T1000 (cell line): ENCODE measurements at places on chromosomes 11 and 22.

- DNase-seq, result no peak
Observed at GRCh38 chr11:8293171-8293570, 29.5 kb upstream of the LMO1 start.

- DNase-seq, result no peak
Observed at GRCh38 chr11:11740073-11740702, 101.6 kb upstream of the USP47 start.

- no peak for DNase-seq
Observed at GRCh38 chr11:87942786-87943185, 232.5 kb downstream of the RAB38 start.

- no peak for DNase-seq
Observed at GRCh38 chr11:130467116-130467900, 18.9 kb downstream of the ADAMTS15 start.

DNA sequence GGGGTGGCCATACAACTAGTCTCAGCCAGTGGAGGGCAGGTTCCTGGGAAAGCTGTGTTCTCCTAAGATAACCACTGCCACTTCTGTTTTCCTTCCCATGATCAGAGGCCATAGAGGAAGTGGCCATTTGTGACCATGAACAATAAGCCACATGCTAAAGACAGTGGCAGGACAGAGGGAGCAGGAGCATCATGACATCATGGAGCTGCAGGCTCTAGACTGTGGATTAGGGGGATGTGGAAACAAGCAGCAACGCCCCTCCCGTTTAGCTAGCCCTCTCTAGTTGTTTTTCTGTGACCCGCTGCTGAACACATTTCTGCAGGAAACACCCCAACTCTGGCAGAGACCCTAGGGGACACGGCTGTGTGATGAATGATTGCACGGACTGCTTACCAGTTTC is 195.0 kb upstream of the NECTIN1 start:
- DNase-seq, result no peak

DNA sequence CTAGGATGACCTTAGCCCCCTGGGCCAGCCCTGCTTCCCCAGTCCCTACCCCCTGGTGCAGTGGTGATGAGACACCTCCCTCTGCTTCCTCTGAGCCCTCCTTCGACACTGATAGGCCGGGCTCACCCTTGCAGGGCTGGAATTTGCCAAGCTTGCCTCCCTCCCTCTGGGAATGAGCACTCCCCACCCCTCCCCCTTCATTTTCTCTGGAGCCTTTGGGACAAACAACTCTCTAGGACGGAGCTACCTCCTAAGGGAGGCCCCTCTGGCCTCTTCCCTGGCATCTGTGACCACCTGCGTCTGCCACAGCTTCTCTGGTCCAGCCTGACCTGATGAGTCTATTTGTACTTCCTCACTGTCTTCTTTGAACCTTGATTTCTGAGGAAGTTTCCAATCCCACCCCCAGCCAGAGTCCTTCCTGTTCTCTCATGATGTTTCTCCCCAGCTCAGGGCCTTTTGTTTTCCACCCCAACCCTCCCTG is 53.3 kb upstream of the ADA2 start:
- DNase-seq, result no peak

GRCh38 chr11:959608-960007 is 33.9 kb downstream of the AP2A2 start:
- no peak for DNase-seq

DNA sequence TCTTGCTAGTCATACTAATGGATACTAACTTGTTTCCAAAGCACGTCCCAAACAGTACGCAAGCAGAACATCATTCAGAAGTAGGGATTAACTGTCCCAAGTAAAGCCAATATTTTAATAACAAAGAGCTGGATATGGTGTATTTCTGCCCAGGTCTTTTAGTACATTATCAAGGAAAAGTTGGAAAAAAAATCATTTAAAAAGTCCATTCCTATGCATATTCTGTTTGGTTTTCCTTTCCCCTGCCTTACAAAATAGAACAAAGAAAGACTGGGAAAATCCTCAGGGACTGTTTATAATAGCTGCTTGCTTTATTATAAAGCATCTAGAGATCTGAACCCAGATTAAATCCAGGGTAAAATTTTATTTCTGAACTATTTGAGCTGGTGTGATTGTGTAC is 83.9 kb downstream of the UVRAG start:
- DNase-seq, result no peak

DNA sequence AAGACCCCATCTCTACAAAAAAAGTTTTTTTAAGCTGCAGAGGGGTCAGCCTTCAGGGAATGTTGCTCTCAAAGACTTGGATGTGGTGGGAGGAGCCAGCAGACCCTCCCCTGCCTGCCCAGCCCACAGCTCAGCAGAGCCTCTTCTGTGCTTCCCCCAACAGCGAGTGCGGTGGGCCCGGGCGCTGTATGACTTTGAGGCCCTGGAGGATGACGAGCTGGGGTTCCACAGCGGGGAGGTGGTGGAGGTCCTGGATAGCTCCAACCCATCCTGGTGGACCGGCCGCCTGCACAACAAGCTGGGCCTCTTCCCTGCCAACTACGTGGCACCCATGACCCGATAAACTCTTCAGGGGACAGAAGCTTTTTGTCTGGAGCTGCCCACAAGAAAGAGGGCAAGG is 10.5 kb downstream of the TMA7B start:
- no peak for DNase-seq

GRCh38 chr11:44936525-44936924 is 14.2 kb downstream of the TP53I11 start:
- peak; percentile 55 for DNase-seq

- DNase-seq, result no peak
Observed at GRCh38 chr11:128603752-128604414, 16.5 kb upstream of the ETS1 start.

DNA sequence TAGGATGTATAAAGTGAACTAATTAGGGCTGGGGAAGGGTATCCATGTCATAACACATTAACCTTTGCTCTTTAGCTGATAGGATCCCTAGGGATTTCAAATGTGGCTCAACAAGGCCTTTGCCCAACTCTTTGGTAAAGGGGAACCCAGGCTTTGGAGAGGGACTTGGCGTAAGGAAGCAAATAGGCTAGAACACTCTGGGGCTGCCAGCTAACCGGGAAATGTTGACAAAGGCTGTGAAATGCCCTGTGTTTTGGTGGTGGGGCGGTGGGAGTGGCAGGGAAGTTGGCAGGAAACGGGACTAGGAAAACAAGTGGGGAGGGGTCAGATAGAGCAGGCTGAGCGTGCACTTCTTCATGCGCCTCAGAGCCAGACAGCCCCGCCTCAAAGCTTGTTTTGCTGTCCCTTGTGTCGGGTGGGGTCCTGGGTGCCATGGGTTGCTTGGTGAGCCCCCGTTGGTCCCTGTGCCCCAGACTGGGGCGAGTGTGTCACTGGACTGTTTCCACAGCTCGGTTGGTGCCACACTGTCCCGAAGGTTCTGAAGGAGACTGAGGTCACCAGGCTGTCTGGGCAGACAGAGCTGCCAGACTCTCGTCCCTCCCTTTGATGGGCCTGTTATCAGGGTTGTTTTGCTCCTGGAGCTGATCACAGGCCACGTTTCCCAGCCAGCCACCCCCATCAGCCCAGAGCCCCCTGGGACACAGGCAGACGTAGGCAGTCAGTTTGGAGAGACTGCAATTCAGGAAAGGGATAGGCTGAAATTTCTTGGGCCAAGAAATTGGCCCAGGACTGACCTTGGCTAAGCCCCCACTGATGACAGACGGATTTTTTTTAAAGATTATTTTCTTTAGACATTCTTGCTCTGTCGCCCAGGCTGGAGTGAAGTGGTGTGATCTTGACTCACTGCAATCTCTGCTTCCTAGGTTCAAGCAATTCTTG is 19.6 kb downstream of the KCTD21 start:
- DNase-seq, result no peak

GRCh38 chr11:13772223-13773046 is 104.0 kb downstream of the FAR1 start:
- no peak for DNase-seq
